ENCODE measurements at places on chromosomes 2 and 18.

GRCh38 chr2:162009543-162009942 lies 64.5 kb downstream of the DPP4 start:
- DNase-seq, result no peak

- no peak for DNase-seq
Observed at GRCh38 chr2:101960819-101961337, 30.9 kb upstream of the IL1R2 start.

DNA sequence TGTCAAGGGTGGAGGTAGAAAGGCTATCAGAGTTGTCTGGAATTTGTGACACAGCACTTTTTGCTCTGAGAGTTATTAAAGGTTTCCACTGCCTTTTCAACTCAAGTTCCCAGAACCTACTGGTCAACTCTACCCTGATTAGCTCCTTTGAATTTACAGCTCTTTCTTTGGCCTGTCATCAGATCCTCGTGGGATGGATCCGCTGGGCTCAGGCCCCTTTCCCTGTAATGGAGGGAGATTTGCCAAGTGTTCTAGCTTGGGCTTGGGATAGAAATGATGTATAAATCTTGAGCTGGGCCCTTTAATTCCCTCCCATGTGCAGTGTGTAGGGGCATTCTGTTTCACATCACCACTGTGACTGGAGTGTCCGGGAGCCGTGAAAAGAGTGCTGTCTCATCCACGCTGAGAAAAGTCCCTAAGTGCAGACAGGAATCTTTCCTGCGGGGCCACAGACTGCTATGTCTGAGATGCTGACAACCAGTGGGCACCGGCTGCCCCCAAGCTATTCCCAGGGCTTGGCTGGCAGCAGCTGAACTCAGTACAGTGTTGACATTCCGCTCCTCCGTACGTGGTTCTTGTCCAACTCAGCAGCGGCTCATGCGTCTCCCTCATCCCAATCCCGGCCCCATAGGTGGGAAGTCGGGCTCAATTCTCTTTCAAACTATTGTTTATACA lies 46.9 kb upstream of the ARHGAP28 start:
- DNase-seq, result no peak

GRCh38 chr2:222892321-222892720 lies 31.5 kb downstream of the ACSL3 start:
- DNase-seq, result no peak

All from brain pericyte (primary cell).